ENCODE measurements at places on chromosomes 7 and 10.

GRCh38 chr7:30545791-30546555, 41.3 kb upstream of the GGCT start:
- DNase-seq: no peak

- DNase-seq: no peak
These were observed 1396.3 kb downstream of the GATA3 start for GRCh38 chr10:9450801-9451200.

DNA sequence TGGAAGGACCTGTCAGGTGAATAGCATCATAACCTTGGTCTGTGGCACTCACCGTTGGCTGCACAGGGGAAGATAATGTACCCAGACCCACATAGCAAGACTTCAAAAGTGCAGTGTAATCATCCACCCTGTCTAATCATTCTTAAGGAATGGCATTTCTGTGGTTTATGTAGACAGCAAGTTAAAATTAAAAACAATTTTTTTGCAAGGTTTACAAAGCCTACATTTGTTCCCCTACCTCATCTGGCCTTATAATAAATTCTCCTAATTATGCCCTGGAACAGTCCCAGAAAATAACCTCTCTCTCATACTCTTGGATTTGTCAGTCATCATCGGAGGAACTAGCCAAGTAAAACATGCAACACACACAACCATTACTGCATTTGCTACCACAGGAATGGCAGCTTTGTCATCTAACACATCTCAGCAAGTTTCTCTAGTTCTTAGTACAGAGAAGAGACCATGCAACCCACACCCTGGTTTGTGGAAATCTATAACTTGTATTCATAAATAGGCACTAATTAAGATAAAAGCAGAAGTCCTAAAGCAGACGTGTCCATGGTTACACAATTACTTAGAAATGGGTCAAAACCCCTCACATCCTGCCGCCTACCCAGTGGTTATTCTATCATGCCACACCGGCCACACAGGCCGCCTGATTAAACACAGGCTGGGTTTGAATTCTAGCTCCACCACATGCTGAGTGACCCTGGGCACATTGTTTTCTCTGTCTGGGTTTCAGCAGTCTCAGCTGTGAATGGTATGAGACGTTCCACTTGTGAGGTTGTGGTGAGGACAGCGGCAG, 19.1 kb downstream of the ABLIM1 start:
- no peak for DNase-seq

DNA sequence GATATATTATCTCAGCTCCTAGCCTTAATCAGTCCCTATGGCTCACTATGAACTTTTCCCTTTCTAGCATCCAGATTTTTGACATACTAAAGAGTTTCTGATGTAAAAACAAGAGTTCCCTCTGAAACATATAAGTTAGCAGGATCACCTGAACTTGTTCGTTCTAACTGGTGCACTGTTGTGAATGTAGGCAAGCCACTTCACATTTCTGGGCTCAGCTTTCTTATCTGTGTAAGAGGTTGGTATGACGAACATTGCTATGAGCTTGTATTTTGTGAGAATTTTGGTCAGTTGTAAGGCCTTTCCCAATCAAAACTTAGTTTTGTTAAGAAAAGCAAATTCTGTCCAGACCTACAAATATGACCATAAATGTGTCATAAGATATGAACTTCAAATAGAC, 46.1 kb downstream of the MAGI2 start:
- DNase-seq: no peak

DNA sequence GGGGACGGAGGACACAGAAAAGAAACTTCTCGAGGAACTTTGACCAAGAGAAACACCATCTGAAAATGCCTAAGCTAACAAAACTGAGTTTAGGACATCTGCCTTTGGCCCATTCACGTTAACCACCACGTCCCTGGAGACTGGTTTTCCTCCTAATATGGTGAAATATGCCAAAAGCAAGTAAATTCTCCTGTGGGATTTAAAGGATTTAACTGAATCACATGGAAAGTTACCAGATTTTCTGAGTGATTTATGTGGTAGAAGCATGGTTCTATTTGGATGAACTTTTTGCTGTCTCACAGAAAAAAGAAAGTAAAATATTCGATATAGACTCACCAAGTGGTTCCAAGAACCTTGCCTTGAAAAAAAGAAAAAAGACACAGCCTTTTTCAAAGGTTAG, 30.4 kb upstream of the BMPER start:
- DNase-seq: no peak

DNA sequence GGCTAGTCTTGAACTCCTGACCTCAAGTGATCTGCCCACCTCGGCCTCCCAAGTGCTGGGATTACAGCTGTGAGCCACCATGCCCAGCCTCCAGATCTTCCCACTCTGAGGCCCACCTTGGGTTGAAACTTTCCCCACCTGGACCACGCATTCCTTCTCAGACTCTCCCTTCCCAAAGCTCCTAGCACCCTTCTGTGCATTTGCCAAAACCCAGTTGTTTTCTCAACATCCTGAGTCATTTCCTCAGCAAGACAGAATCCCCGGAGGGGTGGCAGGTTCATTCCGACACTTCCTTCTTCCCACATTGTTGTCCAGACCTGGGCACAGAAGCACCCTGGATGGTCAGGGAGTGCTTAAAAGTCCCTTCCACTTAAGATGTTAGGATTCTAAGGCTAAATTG, 28.9 kb downstream of the BAG3 start:
- no peak for DNase-seq

All from activated CD4-positive, alpha-beta T cell treated with anti-CD3 and anti-CD28 coated beads, Interleukin-10, Interleukin-2, amounts not matched to agents 100 ng/mL and 50 ng/mL, durations not matched to agents 16 hours and 8 hours (primary cell).